ENCODE measurements at places on chromosomes 1 and 21.

- no peak for DNase-seq
These were observed 147.7 kb downstream of the HUNK start for GRCh38 chr21:32020564-32020963.

GRCh38 chr1:233459470-233459945, 132.0 kb downstream of the MAP3K21 start:
- no peak for DNase-seq

GRCh38 chr1:17243274-17243673, 5.6 kb upstream of the PADI3 start:
- DNase-seq = no peak

DNA sequence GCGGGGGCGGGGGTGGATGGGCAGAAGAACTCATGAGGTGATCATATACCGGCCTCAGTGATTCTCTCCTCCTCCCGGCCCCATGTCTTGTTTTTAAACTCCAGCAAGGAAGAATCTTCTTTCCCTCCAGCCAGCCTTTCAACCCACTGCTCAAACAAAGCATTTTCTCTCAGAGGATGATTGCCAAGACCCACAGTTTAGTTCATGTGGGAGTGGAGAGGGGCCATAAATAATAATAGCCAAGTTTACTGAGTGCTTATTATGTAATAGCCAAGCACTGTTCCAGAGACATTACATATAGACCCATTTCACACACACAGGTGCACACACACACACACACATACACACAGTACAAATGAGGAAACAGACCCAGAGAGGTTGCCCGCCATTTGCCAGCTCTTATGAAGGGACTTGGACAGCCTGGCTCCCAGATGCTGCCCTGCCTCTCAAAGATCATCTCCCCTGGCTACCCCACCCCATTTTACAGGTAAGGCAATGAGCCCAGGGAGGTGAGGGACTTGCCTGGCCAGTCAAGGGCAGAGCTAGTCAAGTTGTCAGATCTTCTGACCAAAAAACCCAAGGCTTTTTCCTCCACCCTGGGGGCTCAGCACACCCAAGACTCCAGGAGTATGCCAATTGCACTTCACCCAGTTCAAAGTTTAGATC, 18.0 kb upstream of the BCAR3 start:
- DNase-seq = no peak

DNA sequence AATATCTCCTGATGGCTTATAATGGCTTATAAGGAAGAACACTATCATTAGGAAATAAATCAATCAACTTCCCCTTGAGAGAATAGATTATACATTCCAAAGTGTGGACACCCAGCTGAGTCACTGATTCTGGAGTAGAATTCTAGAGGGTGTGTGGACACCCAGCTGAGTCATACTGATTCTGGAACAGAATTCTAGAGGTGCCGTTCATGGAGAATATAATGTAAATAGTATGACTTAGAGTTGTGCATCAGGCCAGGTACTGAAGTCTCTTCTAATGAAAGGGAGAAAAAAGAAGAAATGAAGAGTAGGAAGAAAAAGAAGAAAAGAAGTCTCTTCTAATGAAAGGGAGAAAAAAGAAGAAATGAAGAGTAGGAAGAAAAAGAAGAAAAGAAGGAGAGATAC, 2.4 kb upstream of the USP33 start:
- DNase-seq = no peak

GRCh38 chr1:68454534-68454933, 4.8 kb upstream of the RPE65 start:
- DNase-seq = no peak

DNA sequence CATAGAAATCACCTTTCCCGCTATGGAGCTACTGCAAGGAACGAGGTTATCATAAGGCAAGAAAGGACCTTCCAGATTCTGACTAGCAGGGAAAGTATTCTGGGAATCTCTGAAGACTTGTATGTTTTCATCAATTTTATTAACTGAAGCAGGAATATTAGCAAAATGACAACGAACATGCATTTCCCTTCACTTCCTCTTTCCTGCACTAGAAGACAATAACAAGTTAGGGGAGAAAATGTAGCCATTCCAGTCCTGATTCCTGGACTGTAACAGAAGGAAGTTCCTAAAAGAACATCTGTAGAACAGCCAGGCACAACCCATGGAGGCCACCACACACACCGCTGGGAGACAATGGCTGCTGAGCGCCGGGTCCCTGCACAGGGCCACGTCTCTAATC, 106.8 kb downstream of the RAVER2 start:
- DNase-seq = no peak

GRCh38 chr1:17632541-17633184, 93.2 kb downstream of the ARHGEF10L start:
- no peak for DNase-seq

GRCh38 chr1:234722270-234722704, 112.3 kb upstream of the IRF2BP2 start:
- no peak for DNase-seq

GRCh38 chr1:19528438-19528837, 43.1 kb upstream of the CAPZB start:
- no peak for DNase-seq

- DNase-seq = no peak
These were observed 144.5 kb upstream of the SMYD2 start for GRCh38 chr1:214136324-214136919.

GRCh38 chr1:165600793-165601192, 30.2 kb upstream of the MGST3 start:
- no peak for DNase-seq

- no peak for DNase-seq
These were observed 348.1 kb upstream of the VAMP3 start for GRCh38 chr1:7422966-7423365.

- DNase-seq = no peak
These were observed 25.0 kb upstream of the CHRM3 start for GRCh38 chr1:239361403-239361802.
